ENCODE measurements at places on chromosomes 3 and 15.

- DNase-seq = no peak
These were observed 98.1 kb downstream of the TMCC1 start for GRCh38 chr3:129795186-129796010.

DNA sequence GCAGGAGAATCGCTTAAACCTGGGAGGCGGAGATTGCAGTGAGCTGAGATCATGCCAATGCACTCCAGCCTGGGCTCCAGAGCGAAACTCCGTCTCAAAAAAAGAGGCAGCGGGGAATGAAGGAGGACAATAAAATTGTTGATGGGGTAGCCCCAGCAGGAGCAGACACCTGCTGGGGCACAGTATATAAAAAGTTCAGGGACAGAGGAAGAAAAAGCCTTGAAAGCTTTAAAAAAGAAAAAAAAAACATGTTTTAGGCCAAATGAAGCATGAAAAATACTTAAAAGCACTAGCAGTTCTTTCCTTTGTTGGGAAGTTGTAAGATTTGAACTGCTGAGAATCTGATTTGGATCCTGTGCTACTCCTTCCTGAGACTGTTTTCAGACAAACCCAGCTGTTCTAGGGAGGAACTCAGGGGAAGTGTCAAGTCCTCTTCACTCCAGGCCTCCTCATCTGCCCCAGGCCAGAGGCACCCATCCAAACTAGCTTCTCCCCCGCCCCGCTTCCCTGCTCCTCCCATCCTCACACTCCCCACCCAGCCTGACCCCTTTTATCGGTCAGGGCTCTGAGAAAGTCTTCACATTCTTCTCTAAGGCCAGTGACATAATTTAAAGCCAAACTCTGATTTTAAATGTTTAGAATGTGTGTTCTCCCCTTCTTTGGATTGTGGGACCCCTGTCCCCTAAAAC is 4.9 kb downstream of the IL17RD start:
- no peak for DNase-seq

GRCh38 chr3:56620371-56620770 is 62.7 kb downstream of the TASOR start:
- no peak for DNase-seq

DNA sequence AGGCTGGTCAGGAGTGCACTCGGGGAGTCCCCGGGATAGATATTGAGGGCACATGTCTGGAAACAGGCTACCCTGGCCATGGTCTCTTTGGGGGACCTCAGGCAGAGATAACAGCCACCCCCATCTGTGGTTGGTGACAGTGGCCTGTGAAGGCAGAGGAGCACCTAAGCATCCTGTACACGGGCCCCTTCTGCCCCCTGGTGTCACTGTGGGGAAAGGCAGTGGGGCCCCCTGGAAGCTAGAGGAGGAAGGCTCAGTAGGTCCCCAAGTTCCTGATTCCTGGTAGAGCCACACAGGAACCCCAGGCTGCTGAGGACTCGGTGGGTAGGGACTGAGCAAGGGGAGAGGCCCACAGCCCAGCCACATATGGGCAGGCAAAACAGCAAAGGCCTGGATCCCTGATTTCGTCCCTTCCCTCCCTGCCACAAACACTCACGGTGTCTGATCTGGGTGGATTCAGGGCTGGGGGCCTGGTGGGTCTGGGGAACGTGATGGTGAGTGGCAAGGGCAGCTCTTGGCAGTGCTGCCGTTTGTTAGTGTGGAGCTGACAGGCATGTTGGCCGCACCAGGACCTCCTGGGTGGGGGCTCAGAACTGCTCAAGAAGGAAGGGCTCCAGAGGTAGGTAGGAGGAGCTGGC is 14.1 kb upstream of the CXCR6 start:
- DNase-seq = peak; percentile 29

- no peak for DNase-seq
These were observed 420.6 kb downstream of the TBL1XR1 start for GRCh38 chr3:176776622-176777175.

- no peak for DNase-seq
These were observed 39.3 kb downstream of the TRAK1 start for GRCh38 chr3:42130329-42131070.

DNA sequence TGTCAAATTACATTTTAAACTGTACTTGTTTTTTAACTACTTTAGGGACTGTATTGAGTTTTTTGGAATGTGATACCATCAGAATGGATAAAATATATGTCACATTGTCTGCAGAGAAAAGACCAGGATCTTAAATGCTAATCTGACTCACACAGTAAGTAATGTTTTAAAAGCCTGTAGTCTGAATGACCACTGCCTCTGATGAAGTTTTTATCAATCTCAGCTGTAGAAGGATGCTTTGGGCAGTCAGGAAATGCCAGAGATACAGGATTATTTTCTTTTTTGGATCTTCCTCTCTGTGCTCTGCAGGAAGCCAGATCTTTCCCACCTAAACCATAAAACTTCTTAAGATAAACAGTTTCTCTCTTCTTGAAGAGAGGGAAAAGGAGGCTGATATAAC is 73.1 kb upstream of the PRTG start:
- DNase-seq = no peak

- no peak for DNase-seq
These were observed 37.3 kb downstream of the STARD5 start for GRCh38 chr15:81286621-81287121.

GRCh38 chr3:62364191-62364590 is 9.2 kb downstream of the FEZF2 start:
- no peak for DNase-seq

- DNase-seq = no peak
These were observed 51.1 kb downstream of the AQP9 start for GRCh38 chr15:58189148-58189811.

DNA sequence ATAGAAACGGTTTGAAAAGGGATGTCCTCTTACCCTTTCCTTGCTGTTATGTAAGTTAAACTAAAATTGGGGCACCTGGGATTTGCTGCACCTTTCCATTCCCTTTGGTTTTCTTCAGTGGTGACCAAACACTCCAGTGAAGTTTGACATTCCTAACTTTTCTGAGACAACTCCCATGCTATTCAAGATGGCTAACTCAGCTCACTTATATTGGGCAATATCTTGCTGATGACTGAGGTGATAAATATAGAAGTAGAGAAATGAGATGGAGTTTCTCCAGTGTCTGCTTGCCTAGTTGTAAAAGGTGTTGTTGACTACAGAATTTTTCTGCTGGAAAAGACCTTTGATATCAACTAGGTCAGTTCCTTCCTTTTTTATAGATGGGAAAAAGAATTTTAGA is 291.8 kb downstream of the GAP43 start:
- no peak for DNase-seq

Data from activated CD8-positive, alpha-beta memory T cell treated with anti-CD3 and anti-CD28 coated beads for 4 hours (primary cell).